Caco-2 (cell line): ENCODE measurements at places on chromosomes 12 and 14. TPM values are rescaled to one million over a fixed set of nuclear protein-coding genes. Genes with fewer than 3 reads are reported as not detected.

DNA sequence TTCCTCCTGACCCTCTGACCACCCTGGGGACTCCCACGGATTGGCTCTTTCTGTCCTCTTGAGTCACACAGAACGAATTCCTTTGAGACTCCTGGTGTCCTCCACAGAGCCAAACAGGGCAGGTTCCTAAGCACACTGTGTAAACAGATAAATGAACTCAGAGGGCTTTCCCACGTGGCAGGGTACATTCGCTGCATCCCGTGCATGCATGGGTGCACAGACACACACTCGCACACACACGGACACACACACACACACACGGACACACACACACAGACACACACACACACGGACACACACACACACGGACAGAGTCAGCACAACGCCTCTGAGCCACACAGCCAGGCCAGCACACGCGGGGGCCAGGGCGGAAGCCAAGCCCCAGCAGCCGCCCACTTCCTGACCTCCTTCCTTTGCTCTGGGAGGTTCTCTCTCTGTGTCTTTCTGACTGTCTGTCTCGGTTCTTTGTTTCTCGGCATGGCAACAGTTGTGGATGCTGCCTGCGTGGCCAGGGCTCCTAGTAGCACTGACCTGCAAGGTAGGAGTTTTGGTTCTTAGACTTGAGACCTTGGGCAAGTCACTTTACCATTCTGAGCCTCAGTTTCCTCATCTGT is 706 bp downstream of the CRACR2A start:
- peak overlapping the region; percentile 67 for H3K4me3 ChIP-seq
- no peaks in the 10 kb centered on the region for H3K36me3 ChIP-seq
- H3K4me1 ChIP-seq = 0 out of 2 replicates have a peak, but pooled peaks cover 3% of the 10 kb centered on the region
- DNase-seq = peak; percentile 69

GRCh38 chr12:123143736-123144461 is 7.0 kb downstream of the PITPNM2 start:
- H3K27ac ChIP-seq = no peak overlapping the region
- DNase-seq = no peak
- H3K27me3 ChIP-seq = no peaks in the 10 kb centered on the region
- no peak overlapping the region for H3K4me3 ChIP-seq
- H3K36me3 ChIP-seq = no peaks in the 10 kb centered on the region

DNA sequence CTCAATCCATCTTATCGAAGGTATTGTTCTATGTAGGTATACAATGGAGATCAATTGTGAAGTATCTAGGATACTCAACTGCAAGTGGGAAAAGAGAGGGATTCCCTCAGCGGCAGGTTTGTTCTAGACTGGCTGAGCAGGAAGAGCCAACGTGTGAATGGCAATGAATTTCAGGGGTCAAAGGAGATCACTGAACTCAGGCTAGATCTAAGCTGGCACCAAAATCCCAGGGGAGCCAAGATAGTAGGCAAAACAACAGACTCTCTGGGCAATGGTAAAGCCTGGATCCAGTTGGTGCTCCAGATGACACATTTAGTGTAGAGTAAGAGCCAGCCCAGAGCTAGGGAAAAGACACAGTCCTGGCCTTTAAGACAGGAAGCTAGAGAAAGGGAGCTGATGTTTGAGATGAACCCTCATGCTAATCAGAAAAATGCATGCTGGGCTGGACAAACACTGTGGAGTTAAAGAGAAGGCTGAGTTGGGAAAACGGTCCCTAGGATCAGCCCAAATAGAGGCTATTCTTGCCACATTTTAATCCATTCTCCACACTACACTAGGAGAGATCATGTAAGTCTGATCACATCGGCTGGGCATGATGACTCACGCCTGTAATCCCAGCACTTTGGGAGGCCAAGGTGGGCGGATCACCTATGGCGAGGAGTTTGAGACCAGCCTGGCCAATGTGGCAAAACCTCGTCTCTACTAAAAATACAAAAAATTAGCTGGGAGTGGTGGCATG is 45.6 kb downstream of the EFCAB11 start:
- H3K27me3 ChIP-seq = no peaks in the 10 kb centered on the region
- no peaks in the 10 kb centered on the region; the same call in 1 of the 2 replicates for H3K4me1 ChIP-seq
- no peak for DNase-seq
- no peak overlapping the region for H3K27ac ChIP-seq

GRCh38 chr14:37253905-37254304 is 56.2 kb downstream of the MIPOL1 start:
- H3K36me3 ChIP-seq = no peaks in the 10 kb centered on the region
- no peak overlapping the region for H3K27ac ChIP-seq
- H3K4me1 ChIP-seq = peaks cover 35% of the 10 kb centered on the region
- DNase-seq = no peak
- H3K4me3 ChIP-seq = no peak overlapping the region

GRCh38 chr14:103316721-103317121 is 17.3 kb upstream of the EIF5 start:
- H3K36me3 ChIP-seq = no peaks in the 10 kb centered on the region
- no peaks in the 10 kb centered on the region for H3K4me1 ChIP-seq
- DNase-seq = no peak
- no peak overlapping the region for H3K4me3 ChIP-seq
- H3K27ac ChIP-seq = no peak overlapping the region
- no peaks in the 10 kb centered on the region for H3K27me3 ChIP-seq

DNA sequence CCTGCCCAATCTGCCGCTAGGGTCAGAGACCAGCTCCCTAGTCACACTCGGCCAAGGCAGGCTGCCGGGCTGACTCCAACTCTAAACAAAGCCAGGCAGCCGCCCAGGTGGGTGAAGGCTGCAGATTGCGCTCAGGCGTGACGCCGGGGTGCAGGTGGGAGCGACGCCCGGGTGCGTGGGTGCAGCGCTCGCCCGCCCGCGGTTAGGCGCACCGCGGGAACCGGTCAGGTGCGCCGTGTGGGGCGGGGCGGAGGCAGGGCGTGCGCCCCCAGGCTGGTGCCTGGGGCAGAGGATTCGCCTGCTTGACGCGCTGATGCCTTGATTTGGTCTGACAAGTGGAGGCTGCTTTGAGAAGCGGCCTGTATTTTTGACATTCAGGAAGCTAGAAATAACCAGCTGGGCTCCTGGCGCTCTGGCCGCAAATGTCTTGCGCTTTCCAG is 126.7 kb upstream of the HIF1A start:
- H3K27me3 ChIP-seq = no peaks in the 10 kb centered on the region
- no peaks in the 10 kb centered on the region for H3K36me3 ChIP-seq
- peaks cover 44% of the 10 kb centered on the region for H3K4me1 ChIP-seq
- no peak overlapping the region for H3K27ac ChIP-seq
- H3K4me3 ChIP-seq = no peak overlapping the region

GRCh38 chr12:128966203-128966810 is 113.0 kb downstream of the GLT1D1 start:
- no peaks in the 10 kb centered on the region for H3K36me3 ChIP-seq
- no peak overlapping the region for H3K27ac ChIP-seq
- H3K4me3 ChIP-seq = no peak overlapping the region

DNA sequence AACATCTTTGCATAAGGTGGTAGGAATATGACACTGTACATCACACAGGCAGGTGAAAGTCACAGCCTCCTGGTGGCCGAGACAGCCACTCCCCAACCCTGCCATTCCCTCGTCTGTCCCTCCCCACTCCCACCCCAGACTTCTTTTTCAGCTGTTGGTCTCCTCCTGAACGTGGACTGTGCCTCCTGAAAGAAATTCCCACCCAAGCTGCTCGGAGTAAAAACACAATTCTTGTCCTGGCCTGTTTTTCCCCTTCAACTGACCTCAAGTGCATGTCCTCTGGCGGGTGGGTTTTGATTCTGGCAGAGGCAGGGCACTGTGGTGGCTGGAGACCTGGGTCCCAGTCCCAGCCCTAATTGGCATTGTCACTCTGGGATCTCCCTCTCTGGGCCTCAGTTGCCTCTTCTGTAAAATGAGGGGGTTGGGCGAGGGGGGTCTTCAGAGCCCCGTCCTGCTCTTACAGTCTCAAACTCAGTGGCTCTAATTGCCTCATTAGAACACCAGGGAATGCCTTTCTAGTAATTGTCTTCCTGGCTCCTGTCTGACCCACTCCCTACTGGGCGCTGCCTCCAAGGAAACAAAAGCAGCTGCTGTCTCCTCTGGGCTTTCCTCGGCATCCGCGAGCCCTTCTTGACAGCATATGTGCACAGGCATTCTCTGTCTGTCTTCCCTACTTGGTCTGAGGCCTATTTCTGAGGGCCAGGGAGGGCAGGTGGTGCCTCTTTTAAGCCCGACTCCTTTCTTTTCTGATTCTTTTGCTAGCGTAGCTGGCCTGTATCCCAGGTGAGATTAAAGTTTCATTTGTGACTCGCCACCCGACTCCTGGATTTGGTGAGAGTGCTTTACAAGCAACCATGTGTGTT is 186.6 kb upstream of the RMST start:
- H3K27me3 ChIP-seq = no peaks in the 10 kb centered on the region
- H3K27ac ChIP-seq = no peak overlapping the region
- H3K4me1 ChIP-seq = no peaks in the 10 kb centered on the region
- DNase-seq = no peak
- H3K36me3 ChIP-seq = no peaks in the 10 kb centered on the region
- H3K4me3 ChIP-seq = no peak overlapping the region

- H3K36me3 ChIP-seq = no peaks in the 10 kb centered on the region
- H3K4me1 ChIP-seq = no peaks in the 10 kb centered on the region
- no peak for DNase-seq
- no peak overlapping the region for H3K27ac ChIP-seq
- no peaks in the 10 kb centered on the region for H3K27me3 ChIP-seq
- no peak overlapping the region for H3K4me3 ChIP-seq
These were observed 319.6 kb upstream of the E2F7 start for GRCh38 chr12:77384941-77385340.

GRCh38 chr12:6825398-6826124 is 2.6 kb upstream of the P3H3 start:
- no peak overlapping the region for H3K27ac ChIP-seq
- no peaks in the 10 kb centered on the region for H3K36me3 ChIP-seq
- H3K27me3 ChIP-seq = no peaks in the 10 kb centered on the region; the same call in 1 of the 2 replicates

DNA sequence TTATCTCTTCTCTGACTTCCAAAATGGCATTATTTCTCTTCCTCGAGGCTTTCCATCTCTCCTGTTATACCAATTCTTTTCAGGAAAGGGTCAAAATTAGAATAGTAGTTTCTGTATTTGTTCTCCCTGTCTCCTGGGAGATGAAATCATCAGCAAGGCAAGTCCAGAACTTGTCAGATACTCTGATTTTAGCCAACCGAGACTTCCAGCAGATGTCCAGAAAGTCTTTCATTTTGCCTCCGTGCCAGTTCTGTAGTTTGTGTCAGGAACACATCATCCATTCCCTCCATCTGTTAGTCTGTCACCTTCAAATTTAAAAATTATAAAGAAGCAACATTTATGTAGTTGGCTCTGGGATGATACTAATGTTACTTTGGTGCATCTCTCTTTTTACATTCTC is 275.7 kb downstream of the CCDC59 start:
- no peak overlapping the region for H3K4me3 ChIP-seq
- no peaks in the 10 kb centered on the region for H3K27me3 ChIP-seq
- no peaks in the 10 kb centered on the region for H3K4me1 ChIP-seq
- no peak for DNase-seq

DNA sequence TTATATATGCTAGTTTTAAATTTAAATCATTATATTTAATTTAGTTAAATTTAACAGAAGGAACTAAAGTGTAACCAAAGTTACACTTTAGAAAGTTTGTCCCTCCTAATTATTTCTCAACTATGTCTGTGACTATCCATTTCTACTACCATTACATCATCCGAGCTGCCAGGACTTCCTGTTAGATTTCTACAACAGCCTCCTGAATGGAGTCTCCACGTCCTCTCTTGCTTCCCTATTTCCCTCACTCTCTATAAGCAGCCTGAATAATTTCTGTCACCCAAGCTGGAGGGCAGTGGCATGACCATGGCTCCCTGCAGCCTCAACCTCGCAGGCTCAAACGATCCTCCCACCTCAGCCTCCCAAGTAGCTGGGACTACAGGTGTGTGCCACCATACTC is 84.1 kb downstream of the TTC7B start:
- H3K36me3 ChIP-seq = no peaks in the 10 kb centered on the region
- H3K27ac ChIP-seq = no peak overlapping the region
- no peaks in the 10 kb centered on the region for H3K27me3 ChIP-seq

GRCh38 chr14:23219075-23219474 is 18.7 kb upstream of the RNF212B start:
- H3K27ac ChIP-seq = no peak overlapping the region
- no peak overlapping the region for H3K4me3 ChIP-seq
- no peaks in the 10 kb centered on the region for H3K36me3 ChIP-seq
- DNase-seq = no peak
- H3K4me1 ChIP-seq = no peaks in the 10 kb centered on the region

DNA sequence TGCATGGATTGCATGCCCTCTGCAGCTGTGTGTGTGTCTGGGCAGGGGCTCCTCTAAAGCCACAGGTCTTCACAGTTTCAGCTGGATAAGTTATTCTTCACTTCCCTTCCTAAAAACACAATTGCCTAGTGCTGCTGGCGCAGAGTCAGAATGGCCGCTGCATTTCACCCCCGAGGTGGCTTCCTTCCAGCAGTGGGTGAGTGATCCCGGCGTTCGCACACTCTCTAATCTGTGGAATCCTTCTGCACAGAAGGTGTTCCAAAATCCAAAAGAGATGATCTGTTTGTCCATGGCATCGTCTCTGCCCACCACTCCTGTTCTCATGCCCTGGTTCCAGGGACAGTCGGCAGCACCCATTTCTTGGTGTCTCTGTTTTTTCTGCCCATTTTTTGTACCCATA is 340.7 kb downstream of the DPF3 start:
- H3K36me3 ChIP-seq = no peaks in the 10 kb centered on the region
- no peak overlapping the region for H3K27ac ChIP-seq
- DNase-seq = no peak
- no peak overlapping the region for H3K4me3 ChIP-seq

- peak; percentile 60 for DNase-seq
- H3K4me1 ChIP-seq = no peaks in the 10 kb centered on the region
- no peaks in the 10 kb centered on the region for H3K36me3 ChIP-seq
- H3K4me3 ChIP-seq = no peak overlapping the region
These were observed 38.7 kb upstream of the CRY1 start for GRCh38 chr12:107131832-107132616.

Gene MUCL1
- not detected in 2 replicates for total RNA-seq

Gene SLC6A15
- not detected in 2 replicates for total RNA-seq

Gene POTEM
- not detected in 2 replicates for total RNA-seq

Gene FLRT2
- total RNA-seq = 0.07 and 0.43 TPM in 2 replicates

Gene PMCH
- total RNA-seq = not detected in 2 replicates

Gene CPNE8
- 13.5 and 15.2 TPM in 2 replicates for total RNA-seq

Gene CPM
- 7.8 and 8.2 TPM in 2 replicates for total RNA-seq

Gene RIMBP2
- not detected in 2 replicates for total RNA-seq

Gene GRIP1
- 0.23 and 0.70 TPM in 2 replicates for total RNA-seq

Gene ERBB3
- total RNA-seq = 101 and 109 TPM in 2 replicates

Gene FOXA1
- 271 and 291 TPM in 2 replicates for total RNA-seq

Gene RTN1
- 0.25 TPM in 1 of 2 replicates, not detected in the other for total RNA-seq

Gene LMNTD1
- total RNA-seq = 0.60 TPM in 1 of 2 replicates, not detected in the other
